ENCODE measurements at places on chromosomes 11 and 22. TPM values are rescaled to one million over a fixed set of nuclear protein-coding genes. Genes with fewer than 3 reads are reported as not detected.

The ADM gene
- total RNA-seq = 28.2 TPM

The PTPRCAP gene
- 1.2 TPM for total RNA-seq

DNA sequence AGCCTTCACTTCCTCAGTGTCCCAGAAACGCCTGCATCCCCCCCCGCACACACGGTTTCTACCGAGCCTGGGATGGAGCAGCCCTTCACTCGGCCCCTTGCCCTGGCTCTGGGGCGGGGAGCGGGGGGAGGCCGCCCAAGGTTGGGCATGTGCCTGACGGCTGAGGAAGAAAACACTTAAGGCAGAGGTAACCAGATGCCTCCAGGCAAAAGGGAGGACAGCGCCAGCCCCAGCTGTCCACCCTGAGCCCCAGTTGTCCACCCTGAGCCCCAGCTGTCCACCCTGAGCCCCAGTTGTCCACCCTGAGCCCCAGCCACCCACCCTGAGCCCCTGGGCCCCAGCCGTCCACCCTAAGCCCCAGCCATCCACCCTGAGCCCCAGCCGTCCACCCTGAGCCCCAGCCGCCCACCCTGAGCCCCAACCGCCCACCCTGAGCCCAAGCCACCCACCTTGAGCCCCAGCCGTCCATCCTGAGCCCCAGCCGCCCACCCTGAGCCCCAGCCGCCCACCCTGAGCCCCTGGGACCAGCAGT, 3.8 kb upstream of the TTLL8 start:
- no peak for DNase-seq

DNA sequence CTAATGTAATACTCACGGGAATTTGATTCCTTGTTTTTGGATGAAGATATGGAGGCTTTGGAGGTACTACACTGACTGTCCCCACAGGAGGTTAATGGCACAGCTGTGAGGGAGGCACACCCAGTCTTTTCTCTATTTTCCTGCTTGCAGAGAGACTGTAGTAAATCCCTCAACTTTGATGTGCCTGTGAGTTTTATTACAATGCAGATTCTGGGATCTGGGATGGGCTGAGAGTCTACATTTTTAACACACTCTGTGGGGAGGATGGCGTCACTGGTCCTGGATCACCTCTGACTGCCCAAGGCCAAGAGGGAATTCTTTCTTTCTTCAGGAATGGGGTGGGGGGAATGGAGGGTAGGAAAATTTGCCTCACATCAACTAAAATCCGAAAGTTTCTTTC, 80.2 kb upstream of the NTM start:
- DNase-seq = no peak

The RGL4 gene
- not detected for total RNA-seq

- no peak for DNase-seq
Observed at GRCh38 chr22:28044546-28045173, 125.6 kb upstream of the PITPNB start.

DNA sequence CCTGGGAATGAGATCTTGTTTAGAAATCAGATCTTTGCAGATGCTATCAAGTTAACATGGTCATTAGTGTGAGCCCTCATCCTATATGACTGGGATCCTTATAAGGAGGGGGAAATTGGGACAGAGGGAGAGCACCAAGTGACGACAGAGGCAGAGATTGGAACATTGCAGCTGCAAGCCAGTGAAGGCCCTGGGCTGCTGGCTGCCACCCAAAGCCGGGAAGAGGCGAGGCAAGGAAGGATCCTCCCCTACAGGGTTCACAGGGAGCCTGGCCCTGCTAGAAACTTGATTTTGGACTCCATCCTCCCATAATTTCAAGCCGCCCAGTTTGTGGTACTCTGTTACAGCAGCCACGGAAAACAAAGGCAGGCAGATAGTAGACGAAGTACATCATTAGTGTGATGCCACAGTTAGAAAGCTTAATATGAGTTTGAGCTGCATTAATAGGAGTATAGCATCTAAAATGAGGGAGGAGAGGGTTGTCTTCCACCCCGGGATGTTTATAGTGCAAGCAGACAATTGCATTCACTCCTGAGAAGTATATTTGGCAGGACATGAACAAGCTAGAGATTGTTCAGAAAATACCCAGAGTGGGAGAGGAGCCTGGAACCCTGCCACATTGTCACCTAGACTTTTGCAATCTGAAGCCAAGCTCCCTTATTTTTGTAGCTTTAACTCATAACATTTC, 56.8 kb upstream of the CLMP start:
- DNase-seq = no peak

DNA sequence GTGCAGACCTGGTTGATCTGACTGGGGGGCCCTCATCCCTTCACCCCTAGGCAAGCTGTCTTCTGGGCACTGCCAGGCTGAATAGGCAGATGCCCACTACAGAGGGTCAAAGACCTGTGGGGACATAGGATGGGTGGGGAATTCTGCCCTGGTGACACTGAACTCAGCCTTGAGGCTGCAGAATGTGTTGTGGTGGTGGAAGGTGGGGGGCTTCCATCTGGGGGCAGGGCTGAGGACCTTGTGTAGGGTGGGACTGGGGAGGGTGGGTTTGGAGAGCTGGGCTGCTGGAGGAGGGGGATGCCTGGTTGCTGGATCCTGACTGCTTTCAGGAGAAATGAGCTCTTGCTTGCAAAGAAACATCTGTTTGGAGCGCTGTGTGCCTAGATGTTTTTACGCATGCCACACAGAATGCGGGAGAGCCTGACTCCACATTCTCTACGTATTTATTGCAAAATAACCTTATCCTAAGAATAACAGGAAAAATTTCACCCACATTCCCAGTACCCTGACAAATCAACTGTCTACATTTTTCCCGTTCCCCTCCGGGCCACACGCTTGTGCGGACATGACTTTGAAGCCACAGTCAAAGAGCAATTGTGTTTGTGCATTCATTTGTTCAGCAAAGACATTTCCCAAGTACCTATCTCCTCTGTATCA, 18.3 kb downstream of the SMIM38 start:
- DNase-seq = no peak

DNA sequence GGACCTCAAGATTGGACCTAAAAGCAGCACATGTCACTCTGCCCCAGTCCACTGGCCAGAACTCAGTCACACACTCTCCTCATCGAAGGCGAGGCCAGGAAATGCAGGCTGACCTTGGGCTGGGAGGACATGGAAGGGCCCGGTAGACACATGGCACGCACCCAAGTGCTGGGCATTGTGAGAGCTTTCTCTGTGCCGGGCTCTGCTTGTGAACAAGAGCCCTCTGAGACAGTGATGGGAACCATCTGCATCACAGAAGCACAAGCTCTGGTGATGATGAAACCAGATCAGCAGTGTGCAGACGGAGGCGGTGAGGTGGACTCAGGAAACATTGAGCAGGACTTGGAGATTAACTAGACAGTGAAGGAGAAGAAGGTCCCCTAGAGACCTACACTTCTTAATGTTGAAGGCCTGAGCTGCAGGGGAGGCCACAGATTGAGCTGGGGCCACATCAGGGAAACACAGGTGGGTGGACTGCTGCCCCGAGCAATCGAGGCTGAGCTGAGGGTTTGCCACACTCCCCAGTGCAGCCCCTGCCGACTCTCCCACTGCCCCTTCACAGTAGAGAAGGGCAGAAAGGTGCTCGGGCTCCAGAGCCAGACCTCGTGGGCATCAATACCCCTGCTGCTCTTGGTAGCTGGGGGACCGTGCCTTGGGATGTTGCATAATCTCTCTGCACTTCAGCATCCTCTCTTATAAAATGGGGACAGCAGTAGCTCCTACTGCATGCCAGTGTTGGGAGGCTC, 1460.5 kb downstream of the TBC1D22A start:
- DNase-seq = no peak

The APOA5 gene
- total RNA-seq = not detected

The CDHR5 gene
- not detected for total RNA-seq

- DNase-seq = no peak
Observed at GRCh38 chr11:57885298-57886050, 123.9 kb downstream of the CTNND1 start.

The MS4A12 gene
- not detected for total RNA-seq

The OSBP2 gene
- total RNA-seq = 5.2 TPM

GRCh38 chr11:15870911-15871310, 485.4 kb downstream of the SOX6 start:
- DNase-seq = no peak

The FAM83F gene
- 3.1 TPM for total RNA-seq

The CALCA gene
- not detected for total RNA-seq

- no peak for DNase-seq
Observed at GRCh38 chr11:223026-223789, 12.9 kb downstream of the SIRT3 start.

- DNase-seq = no peak
Observed at GRCh38 chr11:699116-699508, 3.5 kb downstream of the TMEM80 start.

GRCh38 chr11:40508303-40508702, 951.1 kb downstream of the LRRC4C start:
- DNase-seq = no peak

DNA sequence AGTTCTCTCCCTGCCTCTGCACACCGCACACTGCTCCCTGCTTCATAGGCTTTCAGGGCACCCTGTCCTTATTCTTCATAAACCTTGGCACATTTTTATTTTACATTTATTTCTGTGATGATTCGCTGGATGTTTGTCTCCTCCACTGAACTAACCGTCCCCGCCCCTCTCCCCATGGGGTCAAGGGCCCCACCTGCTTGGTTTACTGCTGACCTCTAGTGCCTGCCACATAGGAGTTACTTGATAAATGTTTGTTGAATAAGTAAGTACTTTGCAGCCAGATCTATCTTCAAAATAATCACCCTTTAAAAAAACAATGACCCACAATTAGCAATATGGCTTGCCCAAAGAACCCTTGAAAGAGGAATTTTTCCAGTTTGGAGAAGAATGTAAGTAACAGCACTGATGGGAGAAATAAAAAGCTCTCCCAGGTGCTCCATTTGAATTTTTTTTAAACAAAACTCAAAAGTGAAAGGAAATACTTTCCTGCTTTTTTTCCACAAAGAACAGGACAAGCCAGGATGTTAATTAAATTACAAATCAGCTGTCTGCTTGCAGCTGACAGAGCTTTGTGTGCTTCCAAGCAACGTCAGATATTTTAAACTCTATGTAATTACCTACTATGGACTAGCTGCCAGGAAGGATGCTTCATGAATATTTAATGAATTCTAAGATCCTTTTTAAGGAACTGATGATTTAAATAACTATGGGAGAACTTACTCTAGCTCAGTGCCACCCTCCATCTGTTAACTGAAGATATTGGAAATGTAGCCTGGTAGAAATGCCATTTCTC, 1083.6 kb downstream of the DLG2 start:
- DNase-seq = no peak

The RFPL2 gene
- total RNA-seq = not detected

GRCh38 chr22:42431401-42432019, 693 bp downstream of the NFAM1 start:
- no peak for DNase-seq

The TEAD1 gene
- 136 TPM for total RNA-seq

DNA sequence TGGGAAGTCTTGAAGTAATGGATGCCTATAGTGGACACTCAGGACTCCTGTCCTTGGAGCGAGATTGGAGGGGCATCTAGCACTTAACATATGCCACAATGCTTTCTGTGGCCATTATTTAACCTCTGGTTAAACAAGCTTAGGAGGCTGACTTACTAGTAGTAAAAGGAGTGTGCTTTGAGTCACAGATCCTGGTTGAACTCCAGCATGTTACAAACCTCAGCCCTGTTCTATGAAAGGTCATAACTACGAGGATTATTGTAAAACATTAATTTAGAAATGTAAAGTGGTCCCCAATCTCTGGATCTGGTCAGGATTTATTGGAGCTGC, 1.1 kb upstream of the LBHD1 start:
- DNase-seq = no peak

DNA sequence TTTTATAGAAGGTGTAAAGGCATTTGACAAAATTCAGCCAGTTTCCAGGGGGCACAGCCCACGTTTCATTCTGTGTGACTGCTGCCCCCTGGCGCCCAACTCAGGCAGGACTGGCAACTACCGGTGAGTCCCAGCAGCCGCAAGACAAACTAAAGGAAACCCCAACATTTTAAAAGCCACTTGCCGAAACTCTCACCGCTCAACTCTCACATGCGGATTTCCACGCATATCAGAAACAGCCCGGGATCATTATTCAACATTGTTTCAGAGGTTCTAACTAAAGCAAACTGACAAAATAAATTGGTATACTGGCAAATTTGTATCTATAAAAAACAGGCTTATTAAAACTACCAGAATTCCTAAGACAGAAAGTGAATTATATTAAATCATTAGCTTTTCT, 48.2 kb downstream of the MORC2 start:
- no peak for DNase-seq

DNA sequence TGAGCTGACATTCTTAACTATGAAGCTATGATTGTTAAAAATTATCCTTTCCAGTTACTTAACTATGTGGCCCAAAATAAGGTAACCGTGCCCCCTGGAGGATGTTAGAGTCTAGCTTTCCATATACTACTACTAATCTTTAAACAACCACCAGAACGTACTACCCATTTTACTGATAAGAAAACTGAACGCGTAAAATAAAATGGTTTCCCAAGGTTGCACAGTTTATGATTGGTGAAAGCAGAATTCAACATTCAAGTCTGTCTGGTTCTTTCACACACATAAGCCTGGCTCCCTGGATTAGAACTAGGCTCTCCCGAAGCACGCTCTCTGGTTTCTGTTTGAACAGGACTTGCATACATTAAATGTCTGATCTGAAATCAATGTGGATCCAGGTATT, 437.8 kb upstream of the CCDC90B start:
- no peak for DNase-seq

DNA sequence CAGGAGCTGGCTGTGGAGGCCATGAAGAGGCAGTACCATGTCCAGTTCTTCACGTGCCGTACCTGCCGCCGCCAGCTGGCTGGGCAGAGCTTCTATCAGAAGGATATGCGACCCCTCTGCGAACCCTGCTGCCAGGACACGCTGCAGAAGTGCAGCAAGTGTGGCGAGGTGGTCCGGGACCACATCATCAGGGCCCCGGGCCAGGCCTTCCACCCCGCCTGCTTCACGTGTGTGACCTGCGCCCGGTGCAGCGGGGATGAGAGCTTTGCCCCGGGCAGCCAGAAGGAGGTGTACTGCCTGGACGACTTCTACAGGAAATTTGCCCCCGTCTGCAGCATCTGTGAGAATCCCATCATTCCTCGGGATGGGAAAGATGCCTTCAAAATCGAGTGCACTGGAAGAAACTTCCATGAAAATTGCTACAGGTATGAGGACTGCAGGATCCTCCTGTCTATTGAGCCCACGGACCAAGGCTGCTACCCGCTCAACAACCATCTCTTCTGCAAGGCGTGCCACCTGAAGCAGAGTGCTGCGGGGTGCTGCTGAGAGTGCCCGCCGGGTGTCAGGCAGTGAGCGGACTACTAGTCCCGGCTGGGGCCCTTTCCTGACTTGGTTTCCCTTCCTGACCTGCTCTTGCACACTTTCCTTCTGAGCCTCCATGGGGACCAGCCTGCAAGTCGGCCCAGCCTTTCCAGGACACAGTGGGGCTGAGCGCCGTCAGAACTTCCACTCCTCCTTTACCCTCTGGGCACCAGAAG, 22.0 kb upstream of the PHF21A start:
- no peak for DNase-seq
